ENCODE measurements at places on chromosomes 11 and 22. TPM values are rescaled to one million over a fixed set of nuclear protein-coding genes. Genes with fewer than 3 reads are reported as not detected.

The AP1B1 gene
- 19.9 TPM for total RNA-seq

The USH1C gene
- 0.22 TPM for total RNA-seq

The CHRM1 gene
- 0.04 TPM for total RNA-seq

The ZP1 gene
- not detected for total RNA-seq

The NXPE1 gene
- total RNA-seq, result not detected

The SLC22A6 gene
- total RNA-seq, result not detected

The TRIM44 gene
- 27.5 TPM for total RNA-seq

The LUZP2 gene
- total RNA-seq, result 3.6 TPM

The PGAP2 gene
- 8.7 TPM for total RNA-seq

The RBMXL2 gene
- 0.04 TPM for total RNA-seq

The CASP5 gene
- 0.09 TPM for total RNA-seq

The OR8G1 gene
- total RNA-seq, result 0.09 TPM

The BAIAP2L2 gene
- total RNA-seq, result 0.22 TPM

The RAG2 gene
- 0.09 TPM for total RNA-seq

The IL18 gene
- total RNA-seq, result 0.31 TPM

The DRICH1 gene
- 0.71 TPM for total RNA-seq

The MMP8 gene
- total RNA-seq, result 0.13 TPM

The DDI1 gene
- not detected for total RNA-seq

The C1QTNF5 gene
- 34.9 TPM for total RNA-seq

The WNT11 gene
- 24.8 TPM for total RNA-seq

The NPAS4 gene
- total RNA-seq, result 0.27 TPM

The OR8D1 gene
- total RNA-seq, result not detected

The DMC1 gene
- 4.2 TPM for total RNA-seq

The LRRC55 gene
- 0.31 TPM for total RNA-seq

The GSTT2 gene
- total RNA-seq, result 0.18 TPM

The ACCS gene
- total RNA-seq, result 16.0 TPM

The MAFF gene
- total RNA-seq, result 3.5 TPM

The LSP1 gene
- 43.4 TPM for total RNA-seq

The SEZ6L gene
- 0.31 TPM for total RNA-seq

The RBM7 gene
- 19.8 TPM for total RNA-seq

The B3GAT1 gene
- total RNA-seq, result 0.09 TPM

The FIBP gene
- 47.1 TPM for total RNA-seq

The OR4A16 gene
- not detected for total RNA-seq

The SIPA1 gene
- 27.7 TPM for total RNA-seq

The SHISAL1 gene
- 13.1 TPM for total RNA-seq

The OR2AT4 gene
- not detected for total RNA-seq

The ALDH3B1 gene
- total RNA-seq, result 5.4 TPM

The MRGPRX4 gene
- not detected for total RNA-seq

The TCF20 gene
- total RNA-seq, result 13.7 TPM

The SMTNL1 gene
- total RNA-seq, result 143 TPM

The TSSK2 gene
- 0.04 TPM for total RNA-seq

The CLMP gene
- total RNA-seq, result 13.9 TPM

The CAPN5 gene
- 6.2 TPM for total RNA-seq

The SNRPD3 gene
- total RNA-seq, result 102 TPM

The SCGB1A1 gene
- total RNA-seq, result not detected

The MPEG1 gene
- total RNA-seq, result 13.4 TPM

The KCNK7 gene
- total RNA-seq, result 0.31 TPM

The BIRC3 gene
- 0.98 TPM for total RNA-seq

The ACRV1 gene
- total RNA-seq, result not detected

The C11orf91 gene
- total RNA-seq, result not detected

The IGHMBP2 gene
- 7.6 TPM for total RNA-seq

All from muscle of leg (tissue), 16 donors.